ENCODE measurements at places on chromosomes 5 and 9.

- peak; percentile 35 for DNase-seq
Observed at GRCh38 chr5:151097820-151098767, 17.3 kb upstream of the TNIP1 start.

DNA sequence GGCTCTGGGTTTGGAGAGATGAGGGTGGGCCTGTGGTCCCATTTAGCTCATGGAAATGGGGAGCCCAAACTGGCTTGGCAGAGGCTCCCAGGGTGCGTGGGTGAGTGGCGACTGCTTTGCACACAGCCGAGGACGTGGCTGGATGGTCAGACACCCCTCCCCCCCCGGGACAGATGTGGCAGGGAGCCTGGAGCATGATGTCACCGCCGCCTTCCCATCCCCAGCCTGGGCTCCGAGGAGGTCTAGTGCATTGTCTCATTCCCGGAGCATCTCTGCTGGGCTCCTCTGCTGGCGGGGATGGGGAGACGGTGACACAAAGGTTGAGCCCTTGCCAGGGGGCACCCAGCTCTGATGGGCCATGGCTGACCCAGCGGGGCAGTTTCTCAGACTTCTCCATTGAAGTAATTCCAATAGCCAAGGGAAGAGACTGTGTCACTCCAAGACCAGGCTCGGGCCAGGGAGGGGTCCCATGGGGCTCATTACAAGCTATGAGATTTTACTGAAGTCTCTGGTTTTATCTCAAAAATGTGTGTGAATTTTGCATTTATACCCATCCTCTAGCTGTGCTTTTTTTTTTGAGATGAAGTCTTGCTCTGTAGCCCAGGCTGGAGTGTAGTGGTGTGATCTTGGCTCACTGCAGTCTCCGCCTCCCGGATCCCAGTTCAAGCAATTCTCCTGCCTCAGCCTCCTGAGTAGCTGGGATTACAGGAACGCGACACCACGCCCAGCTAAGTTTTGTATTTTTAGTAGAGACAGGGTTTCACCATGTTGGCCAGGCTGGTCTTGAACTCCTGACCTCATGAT, 36.1 kb downstream of the HMCN2 start:
- DNase-seq, result no peak

DNA sequence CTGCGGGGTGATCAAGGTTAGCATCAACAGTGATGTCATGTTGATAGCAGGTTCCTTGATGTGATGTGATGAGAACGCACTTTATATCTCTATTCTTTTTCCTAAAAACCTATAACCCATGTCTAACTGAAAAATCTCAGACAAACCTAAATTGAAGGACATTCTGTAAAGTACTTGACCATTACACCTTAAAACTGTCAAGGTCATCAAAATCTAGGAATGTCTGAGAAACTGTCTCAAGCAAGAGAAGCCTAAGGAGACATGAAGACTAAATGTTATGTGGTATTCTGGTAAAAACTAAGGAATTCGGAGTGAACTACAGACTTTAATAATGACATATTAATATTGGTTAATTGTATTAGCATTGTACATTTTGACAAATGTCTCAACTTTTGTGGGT, 170.0 kb downstream of the AOPEP start:
- DNase-seq, result no peak

DNA sequence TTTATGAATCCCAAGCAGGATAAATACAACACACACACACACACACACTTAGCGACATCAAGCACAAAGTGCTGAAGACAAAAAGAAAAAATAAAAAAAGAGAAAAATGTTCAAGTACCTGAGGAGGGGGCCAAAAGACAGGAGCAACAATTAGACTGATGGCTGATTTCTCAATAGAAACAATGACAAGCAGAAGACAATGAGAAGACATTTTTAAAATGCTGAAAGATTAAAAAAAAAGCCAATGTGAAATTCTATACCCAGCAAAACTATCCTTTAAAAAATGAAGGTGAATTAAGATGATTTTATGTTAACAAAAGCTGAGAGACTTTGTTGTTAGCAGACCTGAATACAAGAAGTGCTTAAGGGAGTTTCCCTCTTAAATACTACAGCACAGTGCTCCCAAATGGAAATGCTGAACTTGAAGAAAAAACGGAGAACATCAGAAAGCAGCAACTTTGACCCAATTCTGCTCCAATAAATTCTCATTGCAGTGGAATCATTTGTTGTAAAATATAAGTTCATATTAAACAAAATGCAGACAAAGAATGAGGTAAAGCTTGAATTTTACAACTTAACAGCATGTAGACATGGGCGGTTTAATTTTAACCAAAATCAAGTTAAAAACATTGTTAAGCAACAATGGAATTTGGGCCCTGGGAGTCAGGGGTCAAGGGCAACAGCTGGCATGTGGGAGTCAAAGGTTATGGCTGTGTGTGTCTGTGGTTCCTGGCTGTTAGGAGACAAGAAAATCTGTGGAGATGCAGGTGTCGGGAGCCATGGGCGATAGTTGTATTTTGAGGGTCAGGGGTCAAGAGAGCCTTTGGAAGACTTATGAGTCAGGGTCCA, 776 bp upstream of the RANBP17 start:
- DNase-seq, result no peak

- no peak for DNase-seq
Observed at GRCh38 chr9:31733166-31733565, 651.3 kb upstream of the ACO1 start.

DNA sequence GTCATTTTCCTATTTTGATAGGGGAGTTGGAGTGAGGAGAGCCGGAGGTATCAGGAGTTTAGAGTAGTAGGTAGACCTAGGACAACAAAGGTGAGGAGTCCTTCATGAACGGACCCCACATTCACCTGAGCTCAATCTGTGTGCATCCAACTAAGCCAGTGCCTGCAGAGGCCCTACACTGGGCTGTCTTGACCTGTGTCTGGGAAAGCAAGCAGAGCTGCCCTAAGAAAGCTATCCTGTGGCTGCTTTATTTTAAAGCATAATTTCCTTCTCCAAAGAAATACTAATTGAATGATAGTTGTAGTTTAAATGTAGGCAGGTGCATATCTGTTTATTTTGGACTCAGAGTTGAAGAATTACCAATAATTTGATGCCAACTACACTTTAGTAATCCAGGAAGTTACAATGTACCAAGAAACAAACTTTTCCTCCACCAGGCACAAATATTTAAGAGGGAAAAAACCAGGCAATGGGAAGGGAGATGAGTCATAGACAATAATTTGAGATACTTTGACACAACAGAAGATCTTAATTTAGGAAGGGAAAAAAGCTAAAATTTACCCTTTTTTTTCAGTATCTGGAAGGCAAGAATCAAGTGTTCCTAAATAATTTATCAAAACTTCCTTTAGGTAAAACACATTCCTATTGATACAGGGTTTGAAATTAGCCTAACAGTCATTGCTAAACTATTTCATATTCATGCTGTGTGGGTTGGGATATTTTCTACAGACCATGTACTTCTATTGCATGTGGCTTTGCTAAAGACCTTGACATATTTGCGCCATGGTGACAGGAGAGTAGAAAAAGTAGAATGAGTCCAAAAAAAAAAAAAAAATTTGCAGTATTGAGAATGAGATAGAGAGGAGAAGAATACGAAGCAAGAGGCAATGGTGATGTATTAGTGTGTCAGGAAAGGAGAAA, 376.6 kb upstream of the TUSC1 start:
- DNase-seq, result no peak

GRCh38 chr5:179417696-179418095, 72.4 kb upstream of the ADAMTS2 start:
- DNase-seq, result no peak

DNA sequence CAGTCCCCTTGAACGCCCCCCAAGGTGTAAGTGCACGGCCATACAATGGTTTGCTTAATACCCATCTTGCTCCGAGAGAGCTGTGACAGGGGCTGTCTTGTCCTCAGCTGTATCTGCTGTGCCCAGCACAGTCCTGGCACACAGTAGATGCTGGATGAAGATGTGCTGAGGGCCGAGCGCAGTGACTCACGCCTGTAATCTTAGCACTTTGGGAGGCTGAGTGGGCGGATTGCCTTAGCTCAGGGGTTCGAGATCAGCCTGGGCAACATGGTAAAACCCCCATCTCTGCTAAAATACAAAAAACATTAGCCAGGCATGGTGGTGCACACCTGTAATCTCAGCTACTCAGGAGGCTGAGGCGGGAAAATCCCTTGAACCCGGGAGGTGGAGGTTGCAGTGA, 53.6 kb downstream of the C9orf50 start:
- no peak for DNase-seq

DNA sequence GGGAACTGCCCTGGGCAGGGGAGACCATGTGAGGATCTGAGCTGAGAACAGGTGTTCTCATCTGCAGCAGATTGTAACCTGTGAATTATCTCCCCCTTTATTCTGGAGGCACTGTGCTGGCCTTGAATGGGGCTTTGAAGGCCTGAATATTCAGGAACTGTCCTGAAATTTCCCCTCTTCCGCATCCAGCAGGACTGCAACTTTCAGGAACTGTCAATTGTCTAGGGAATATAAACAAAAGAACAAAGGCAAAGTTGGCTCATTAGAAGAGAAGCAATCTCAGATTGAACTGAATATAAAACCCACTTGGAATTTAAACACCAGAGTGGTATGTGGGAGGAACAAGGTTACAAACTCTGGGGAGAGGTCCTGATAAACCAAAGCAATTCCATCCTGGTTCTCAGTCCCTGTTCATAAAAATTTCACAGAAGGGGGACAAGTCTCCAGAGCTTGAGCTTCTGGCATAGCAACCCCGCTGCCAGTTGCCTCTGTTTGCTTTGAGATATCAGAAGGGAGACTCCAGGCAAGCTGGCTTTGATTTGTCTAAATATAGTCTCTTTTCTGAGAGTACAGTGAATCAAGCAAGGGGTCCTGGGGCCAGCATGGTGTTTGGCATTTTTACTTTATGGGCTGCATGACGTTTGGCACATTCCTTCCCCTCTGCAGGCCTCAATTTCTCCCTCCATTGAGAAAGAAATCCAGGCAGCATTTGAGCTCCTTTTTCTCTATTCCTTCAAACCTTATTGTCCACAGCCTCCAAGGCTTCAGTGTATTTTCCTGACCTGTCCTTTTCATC, 47.5 kb downstream of the ADRB2 start:
- no peak for DNase-seq

DNA sequence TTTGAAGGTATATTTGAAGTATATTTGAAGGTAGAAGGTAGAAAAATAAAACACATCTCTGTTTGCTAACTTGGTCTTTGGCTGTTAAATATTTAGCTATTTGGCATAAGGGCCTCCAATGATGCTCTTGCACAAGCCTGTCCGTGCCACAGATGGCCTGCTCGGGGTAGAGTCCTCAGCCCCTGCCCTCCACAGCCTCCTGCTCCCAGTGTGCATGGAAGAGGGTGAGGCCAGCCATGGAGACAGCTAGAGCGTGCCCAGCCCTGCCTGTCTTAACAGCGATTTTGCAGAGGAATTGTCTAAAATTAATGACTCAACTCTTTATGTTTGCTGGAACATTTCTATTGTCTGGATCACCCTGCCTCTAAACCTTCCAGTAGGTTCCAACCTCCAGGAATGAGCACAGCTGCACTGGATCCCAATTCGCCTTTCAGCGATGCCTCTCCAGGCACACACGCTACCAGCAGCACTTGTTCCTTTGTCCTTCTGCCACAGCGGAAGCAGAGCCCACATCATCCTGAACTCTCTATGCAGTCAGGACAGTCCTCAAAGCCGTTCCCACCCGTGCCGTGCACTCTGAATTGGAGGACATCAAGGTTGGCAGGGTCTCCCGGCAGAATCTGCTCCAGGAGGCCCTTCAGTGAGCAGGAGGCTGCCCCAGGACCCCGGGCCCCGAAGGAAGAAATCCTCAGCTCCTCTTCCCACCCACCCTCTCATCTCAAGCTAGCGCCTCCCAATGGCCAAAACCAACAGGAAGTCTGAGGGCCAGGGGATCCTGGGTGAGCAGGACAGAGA, 254.0 kb upstream of the IRX1 start:
- no peak for DNase-seq

GRCh38 chr9:137037483-137037882, 5.6 kb upstream of the FUT7 start:
- DNase-seq, result no peak

- no peak for DNase-seq
Observed at GRCh38 chr9:136300016-136300545, 3.8 kb downstream of the CCDC187 start.

- DNase-seq, result no peak
Observed at GRCh38 chr5:143432658-143433239, 29.3 kb upstream of the NR3C1 start.

GRCh38 chr9:112601636-112602035, 115.0 kb downstream of the KIAA1958 start:
- no peak for DNase-seq

DNA sequence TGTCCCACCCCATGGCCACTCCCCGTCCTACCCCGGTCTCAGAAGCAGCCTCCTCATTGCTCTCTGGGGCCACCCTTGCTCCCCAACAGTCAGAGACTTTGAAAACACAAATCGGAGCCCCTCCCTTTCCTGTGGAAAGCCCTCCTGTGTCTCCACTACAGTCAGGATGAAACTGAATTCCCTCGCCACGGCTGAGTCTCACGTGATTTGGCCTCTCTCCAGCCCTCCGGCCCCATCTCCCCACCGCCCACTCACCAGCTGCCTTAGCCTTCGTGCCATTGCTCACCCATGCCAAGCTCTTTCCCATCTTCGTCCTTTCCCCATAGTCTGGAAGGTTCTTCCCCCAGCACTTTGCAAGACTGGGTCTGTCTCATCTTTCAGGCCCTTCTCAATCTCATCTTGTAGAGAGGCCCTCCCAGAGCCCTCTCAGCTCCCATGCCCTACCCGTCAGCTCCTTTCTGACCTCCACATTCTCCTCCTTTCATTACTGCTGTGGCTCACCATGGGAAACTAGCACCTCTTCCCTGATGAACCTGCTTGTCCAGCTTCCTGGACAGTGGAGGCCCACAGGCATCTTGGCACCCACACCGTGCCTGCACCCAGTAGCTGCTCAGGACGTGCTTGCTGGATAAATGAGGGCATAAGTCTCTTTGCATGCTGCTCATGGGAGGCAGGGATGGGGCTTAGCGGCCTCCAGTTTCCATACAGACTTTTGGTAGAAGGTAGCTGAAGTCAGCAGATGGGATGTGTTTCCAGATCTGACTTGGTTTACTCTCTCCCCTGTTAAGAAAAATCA, 126.4 kb upstream of the COL5A1 start:
- DNase-seq, result no peak

DNA sequence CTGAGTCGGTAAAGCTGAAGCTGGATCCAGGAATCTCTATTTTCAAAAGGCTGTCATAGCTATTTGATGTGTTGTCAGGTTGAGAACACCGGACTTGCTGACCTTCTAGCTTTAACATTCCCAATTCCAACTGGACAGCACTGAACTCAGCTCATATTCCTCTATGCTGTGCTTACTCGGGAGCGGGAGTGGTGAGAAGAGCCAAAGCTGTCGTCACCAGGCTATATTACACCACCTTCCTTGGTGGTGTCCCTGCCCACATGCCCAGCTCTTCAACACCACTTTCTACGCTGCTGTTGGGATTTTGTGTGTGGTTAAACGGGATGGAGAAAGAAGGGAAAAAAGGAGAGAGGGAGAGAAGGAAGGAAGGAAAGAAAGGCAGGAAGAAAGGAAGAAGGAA, 653.6 kb downstream of the RAB3C start:
- DNase-seq, result no peak

- no peak for DNase-seq
Observed at GRCh38 chr5:1159774-1160406, 41.5 kb upstream of the SLC6A19 start.
